ENCODE measurements at places on chromosomes 11 and 22.

DNA sequence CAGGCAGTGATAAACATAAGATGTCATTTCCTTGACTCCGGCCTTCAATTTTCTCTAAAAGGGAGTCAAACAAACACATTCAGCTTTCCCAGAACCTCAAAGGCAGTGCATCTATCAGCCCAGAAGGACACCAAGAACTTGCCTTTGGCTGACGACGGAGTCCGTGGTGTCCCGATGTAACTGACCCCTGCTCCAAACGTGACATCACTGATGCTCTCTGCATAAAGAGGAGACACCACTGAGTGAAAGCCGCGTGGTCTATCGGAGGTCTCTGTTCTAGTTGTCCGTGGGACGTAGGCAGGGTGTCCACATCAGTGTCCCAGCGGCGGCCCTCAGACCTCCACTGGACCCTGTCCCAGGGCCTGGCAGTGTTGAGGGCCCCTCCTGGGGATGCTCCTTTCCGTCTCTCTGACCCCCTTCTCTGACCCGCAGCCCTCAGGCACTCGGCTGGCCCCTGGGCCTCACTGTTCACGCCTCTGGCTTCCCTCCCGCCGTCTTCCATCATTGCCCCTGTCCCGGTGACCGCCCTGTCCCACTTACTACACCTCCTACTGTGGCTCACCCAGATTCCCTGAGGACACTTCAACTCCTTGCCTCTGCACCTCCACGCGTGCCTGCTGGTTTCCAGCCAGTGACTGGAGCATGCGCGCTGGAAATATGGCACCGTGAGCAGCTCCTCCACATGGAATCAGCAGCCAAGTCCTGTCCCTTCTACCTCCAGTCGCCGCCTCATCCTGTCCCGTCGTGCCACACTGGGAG is 70.4 kb downstream of the NCAPD3 start:
- DNase-seq, result no peak

- DNase-seq, result no peak
Measured at GRCh38 chr11:110735455-110736170, 23.4 kb upstream of the ARHGAP20 start.

DNA sequence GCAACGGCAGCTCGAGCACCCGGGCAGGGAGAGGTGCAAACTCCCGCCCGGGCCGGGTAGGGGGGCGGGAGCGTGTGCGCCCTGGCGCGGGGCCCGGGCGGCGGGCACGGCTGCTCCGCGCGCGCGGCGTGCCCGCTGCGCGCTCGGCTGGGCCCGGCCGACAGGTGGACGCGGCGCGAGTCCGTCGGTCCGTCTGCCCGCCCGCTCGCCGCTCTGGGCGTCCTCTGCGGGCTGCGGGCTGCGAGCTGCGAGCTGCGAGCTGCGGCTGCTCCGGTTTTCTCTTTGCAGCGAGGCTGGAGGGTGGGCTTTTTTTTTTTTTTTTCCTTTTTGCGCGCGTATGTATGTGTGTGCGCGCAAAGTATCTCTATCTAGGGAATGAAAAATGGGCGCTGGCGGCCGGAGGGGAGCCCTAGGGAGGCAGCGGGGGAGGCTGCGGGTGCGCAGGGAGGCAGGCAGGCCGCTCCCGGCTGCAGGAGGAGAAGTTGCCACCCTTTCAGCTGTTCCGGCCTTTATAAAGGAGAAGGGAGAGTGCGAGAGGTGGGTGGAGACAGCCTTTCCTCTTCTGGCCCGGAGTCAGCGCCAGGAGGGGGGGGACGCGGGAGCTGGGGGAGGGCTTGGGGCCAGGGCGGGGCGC is at the start of gene PDGFB:
Gene PDGFB, minus strand, starts transcription at position 487 of the 634 bp plus-strand sequence. CDS start 1,019 bp downstream, outside the sequence.
- no peak for DNase-seq

GRCh38 chr11:121389651-121390050 is 62.5 kb upstream of the SORL1 start:
- no peak for DNase-seq

DNA sequence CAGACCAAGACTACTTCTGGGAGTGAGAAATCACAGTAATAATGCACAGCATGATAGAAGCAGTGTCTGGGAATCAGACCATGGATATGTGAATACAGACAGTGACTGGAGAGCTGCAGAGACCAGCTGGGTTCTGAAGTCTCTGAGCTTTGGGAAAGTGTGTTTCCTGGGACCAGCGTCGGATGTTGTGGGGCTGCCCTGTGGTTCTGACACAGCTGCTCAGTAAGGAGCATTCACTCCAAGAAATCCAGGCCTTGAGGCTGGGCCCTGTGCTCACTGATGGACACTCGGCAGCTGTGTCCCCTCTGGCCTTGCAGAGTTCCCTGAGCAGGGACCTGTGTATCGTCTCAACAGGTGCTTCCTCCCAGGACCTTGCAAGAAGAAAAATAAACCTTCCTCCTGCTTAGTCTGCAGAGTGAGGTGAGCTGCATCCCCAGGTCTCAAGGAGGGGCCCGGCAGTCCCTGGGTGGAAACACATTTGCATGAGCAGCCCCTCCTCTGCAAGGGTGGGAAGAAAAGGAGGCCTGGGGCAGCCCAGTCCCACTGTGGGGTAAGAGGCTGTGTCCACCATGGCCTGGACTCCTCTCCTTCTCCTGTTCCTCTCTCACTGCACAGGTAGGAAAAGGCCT is 107.9 kb downstream of the VPREB1 start:
- no peak for DNase-seq

GRCh38 chr11:113789675-113790320 is 10.2 kb downstream of the CLDN25 start:
- no peak for DNase-seq

- no peak for DNase-seq
Measured at GRCh38 chr11:59285716-59286260, 72.9 kb upstream of the OR5AN1 start.

DNA sequence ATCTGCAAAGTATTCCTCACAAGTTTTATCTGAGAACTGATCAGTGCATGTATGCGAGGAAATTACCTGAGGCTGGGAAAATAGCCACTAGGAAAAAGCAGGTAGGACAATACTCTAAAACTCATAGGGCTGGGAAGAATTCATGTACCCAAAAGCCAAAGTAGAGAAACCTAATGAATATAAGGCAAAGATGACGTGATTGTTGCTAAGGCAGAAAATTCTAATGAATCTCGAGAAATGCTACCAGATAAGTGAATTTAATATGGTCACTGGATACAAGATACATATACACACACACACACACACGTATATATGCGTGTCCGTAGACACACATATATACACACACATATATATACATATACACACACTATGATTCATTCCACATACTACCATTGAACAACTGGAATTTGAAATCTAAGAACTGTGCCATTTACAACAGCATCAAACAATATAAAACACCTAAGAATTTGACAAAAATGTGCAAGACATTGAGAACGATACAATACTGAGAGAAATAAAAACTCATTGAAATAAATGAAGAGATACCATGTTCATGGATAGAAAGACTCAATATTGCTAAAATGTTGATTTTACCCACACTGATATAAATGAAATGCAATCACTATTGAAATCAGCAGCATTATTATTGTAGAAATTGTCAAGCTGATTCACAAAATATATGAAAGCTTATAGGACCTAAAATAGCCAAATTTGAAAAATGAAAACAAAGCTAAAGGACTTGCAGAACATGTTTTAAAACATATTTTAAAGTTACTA is 46.4 kb downstream of the ARHGAP20 start:
- DNase-seq, result no peak

- peak; percentile 27 for DNase-seq
Measured at GRCh38 chr11:32426819-32427615, 8.3 kb downstream of the WT1 start.

GRCh38 chr11:30914143-30914762 is 328.1 kb upstream of the MPPED2 start:
- no peak for DNase-seq

DNA sequence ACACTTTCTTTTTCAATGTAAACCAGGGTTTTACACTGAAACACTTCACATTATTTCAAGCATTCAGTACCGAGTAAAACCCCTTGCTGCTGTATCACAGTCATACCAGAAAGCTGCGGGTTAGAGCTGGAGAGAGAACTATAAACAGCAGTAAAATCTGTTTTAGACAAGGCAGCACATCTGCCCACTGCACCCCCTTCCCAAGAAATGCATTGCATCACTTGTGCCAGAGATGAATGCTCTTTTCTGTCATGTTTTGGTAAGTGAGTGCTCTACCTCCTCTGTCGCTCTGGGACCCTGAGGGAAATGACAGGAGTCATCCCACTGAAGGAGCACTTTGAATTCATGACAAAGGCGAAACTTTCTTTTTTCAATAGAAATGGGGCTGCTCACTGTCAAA is 107.2 kb downstream of the MAML2 start:
- no peak for DNase-seq

GRCh38 chr22:50695421-50696250 is 23.0 kb downstream of the SHANK3 start:
- DNase-seq, result no peak
